ENCODE measurements at places on chromosomes 3 and 15.
A peak's percentile ranks its signal among the peaks of the same experiment; 100 is the strongest.

DNA sequence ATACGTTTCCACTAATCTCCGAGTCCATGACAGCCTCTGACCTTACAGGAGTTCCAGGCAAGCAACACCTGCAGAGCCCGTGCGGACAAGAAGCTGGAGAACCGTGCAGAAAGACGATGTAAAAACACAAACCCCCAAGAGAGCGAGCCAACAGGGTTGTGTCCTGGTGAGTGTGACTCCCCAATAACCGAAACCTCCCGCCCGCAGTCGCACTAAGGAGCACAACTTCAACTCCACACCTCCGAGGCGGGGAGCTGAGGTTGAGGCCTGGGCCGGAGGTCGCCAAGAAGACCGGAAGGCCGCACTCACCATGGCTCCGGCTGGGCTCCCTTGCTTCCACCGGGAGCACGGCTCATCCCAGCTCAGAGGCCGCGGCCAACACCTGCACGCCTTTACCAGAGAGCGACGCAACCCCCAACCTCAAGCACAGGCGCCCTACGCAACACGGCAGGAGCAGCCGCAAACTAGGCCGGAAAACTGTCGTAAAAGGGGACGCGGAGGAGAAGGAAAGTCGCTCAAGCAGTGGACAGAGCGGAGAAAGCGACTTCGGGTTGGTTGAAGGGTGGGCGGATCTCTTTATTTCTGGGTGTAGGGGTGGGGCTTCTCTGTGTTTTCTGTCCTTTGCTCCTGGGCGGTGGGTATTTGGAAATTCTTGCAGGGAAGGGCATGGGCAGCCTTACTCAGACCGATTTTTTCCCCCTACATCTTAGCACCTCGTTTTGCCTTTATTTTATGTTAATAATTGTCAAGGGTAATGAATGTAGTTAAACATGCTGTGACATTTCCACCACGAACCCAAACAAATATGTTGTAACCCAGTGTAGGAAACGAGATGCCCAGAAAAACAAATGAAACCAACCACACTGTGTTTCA lies at the start of gene DNAJC19:
DNAJC19 (minus strand) TSS at position 446 of the 873 bp plus-strand sequence; CDS start at position 312, 134 bp downstream.
- DNase-seq, result peak; percentile 95

GRCh38 chr3:124450366-124450765 lies 279.9 kb upstream of the UMPS start:
- DNase-seq, result no peak

GRCh38 chr15:40847223-40847961 lies 3.5 kb downstream of the SPINT1 start:
- peak; percentile 10 for DNase-seq

DNA sequence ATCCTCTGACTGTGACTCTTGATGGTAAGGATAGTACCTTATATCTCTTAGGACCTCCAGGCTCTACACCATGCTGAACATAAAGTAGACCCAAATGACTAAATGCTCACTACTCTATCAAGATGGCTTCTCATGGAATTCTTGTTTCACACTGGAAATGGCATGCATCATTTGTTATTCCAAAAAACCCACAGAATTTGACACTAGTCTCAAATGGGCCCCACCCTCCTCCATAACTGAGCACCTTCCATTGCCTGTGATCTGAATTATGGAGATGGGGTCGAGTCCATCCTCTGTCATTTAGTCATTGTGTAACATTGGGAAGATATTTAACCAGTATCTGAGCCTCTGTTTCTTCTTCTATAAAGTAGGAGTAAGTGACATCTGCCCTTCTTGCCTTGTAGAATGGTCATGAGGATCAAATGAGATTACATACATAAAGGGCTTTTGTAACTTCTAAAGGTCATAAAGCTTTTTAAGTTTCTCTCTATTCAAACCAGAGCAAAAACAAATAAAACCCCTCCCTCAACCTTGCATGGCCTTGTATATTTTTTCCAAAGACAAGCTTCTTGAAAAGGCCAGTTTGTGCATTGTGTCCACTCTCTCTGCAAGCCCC lies 57.0 kb upstream of the PTX3 start:
- no peak for DNase-seq

- no peak for DNase-seq
These were observed 200.0 kb upstream of the UBE2E2 start for GRCh38 chr3:23002836-23003732.

GRCh38 chr3:98038286-98038685 lies 3.2 kb upstream of the GABRR3 start:
- no peak for DNase-seq

- no peak for DNase-seq
These were observed 34.5 kb upstream of the MAP3K13 start for GRCh38 chr3:185328324-185329004.

DNA sequence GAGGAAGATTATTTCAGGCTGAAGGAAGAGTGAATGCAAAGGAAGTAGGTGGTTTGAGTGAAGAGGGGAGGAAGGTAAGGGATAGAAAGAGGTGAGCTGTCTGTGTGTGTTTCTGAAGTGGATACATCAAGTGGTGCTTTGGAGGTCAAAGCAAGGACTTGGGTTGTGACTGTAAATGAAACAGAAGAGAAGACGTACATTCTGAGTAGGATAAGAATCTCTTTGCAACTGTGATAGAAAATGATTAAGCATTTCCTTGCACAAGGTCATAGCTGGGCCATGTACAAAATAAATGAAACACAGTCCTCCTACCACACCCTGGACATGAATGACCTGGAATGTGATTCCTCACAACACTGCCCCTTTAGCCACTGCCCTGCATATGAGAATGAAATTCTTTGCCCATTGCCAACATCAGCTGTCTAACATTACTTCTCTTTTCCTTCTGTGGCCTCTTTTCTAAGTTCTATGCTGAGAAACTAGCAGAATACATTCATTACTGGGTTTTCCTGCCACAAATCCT lies 28.3 kb upstream of the MINDY4B start:
- no peak for DNase-seq

DNA sequence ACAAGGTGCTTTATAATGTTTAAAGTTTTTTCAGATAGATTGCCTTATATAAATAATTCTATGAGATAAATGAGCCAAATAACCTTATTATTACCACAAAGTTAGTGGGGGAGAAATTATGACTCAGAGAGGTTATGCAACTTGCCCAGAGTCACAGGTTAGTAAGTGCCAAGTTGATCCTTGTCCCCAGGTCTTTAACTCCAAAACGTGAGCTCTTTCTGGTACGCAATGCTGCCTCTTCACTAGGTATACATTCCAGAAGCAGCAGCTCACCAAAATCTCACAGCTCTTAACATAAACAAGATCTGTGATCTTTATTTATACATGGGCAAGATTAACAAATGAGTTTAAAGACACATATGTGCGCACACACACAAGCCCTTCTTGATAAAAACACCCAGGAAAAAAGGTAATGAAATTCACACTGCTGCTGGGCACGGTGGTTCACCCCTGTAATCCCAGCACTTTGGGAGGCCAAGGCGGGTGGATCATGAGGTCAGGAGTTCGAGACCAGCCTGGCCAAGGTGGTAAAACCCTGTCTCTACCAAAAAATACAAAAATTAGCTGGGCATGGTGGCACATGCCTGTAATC lies 59.8 kb upstream of the NR2F2 start:
- no peak for DNase-seq

GRCh38 chr3:29565236-29565635 lies 284.4 kb downstream of the RBMS3 start:
- DNase-seq, result no peak

DNA sequence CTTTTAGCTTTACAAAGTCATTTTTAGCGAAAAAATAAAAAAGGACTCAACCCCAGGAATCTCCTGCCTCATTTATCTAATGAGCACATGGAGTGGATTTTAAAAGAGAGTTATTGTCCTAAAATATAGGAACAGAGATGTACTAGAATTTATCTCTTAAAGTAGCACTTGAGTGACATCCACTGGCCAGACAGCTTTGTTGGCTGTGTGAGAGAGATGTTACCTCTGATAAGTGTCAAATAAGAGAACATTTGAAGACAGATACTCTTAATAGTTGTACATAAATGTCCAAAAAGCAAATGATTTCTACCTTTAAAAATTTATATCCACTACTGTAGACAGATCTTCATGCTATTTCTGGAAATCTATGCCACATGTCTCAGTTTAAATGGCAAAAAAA lies 12.3 kb upstream of the MFSD1 start:
- no peak for DNase-seq

GRCh38 chr3:169170456-169170855 lies 493.1 kb downstream of the MECOM start:
- no peak for DNase-seq

- no peak for DNase-seq
These were observed 11.4 kb upstream of the CCDC174 start for GRCh38 chr3:14640157-14640562.

GRCh38 chr3:112117841-112118571 lies 15.0 kb downstream of the GCSAM start:
- DNase-seq, result no peak

DNA sequence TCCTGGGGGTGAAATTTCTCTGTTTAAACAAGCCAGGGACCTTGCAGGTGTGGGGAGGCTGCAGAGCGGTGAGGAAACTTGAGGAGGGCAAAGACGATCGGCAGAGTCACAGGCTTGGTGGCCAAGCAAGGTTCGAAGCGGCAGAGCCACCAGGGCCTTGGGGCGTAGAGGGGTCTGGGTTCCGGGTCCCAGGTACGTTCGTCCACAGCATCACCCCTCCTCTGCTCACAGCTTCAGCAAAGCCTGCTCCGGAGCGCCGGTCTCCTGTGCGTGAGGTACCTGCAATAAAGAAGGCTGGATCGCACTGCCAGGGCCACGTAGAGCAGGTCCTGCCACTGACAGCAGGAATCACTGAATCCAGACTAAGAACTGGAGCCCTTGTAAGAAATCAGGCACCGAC lies 66.8 kb upstream of the PCSK6 start:
- no peak for DNase-seq

DNA sequence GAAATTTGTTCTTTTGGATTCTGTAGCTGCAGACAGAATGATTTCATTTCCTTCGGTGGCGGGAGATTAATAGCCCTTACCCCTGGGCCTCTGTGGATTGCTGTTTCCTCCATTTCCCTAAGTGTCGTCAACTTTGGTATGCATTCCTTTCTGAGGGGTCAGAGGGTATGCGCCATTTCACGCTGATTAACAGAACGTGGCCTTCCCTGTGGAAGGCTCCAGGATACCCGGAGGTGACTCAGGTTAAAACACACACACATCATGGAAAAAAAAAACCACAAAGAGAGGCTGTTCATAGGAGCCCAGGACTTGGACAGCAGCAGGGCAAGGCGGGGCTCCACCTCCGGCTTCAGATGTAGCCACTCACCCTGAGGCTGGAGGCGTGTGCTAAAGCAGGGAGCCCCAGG lies 51.9 kb downstream of the EPHB1 start:
- no peak for DNase-seq

- no peak for DNase-seq
These were observed 74.6 kb upstream of the LEKR1 start for GRCh38 chr3:156751461-156752025.

GRCh38 chr15:58329781-58330671 lies 101.8 kb upstream of the LIPC start:
- no peak for DNase-seq

DNA sequence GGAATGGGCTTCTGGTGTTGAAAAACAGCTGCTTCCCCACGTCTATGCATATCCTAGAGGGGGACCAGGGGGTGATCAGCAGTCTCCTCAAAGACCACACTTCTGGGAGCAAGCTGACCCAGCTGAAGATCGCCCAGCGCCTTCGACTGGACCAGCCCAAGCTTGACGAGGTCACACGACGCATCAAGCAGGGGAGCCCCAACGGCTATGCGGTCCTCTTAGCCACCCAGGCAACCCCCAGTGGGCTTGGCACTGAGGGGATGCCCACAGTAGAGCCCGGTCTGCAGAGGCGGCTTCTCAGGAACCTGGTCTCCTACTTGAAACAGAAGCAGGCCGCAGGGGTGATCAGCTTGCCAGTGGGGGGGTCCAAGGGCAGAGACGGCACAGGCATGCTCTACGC lies 2.5 kb downstream of the RBM15B start:
- no peak for DNase-seq

Measured in CD4-positive, alpha-beta T cell treated with Interleukin-17A for 1 hour (primary cell).